GM04503 (cell line): ENCODE measurements at places on chromosomes 4 and X.

- no peak for DNase-seq
Observed at GRCh38 chr4:155005395-155006090, 202.9 kb upstream of the NPY2R start.

- DNase-seq, result no peak
Observed at GRCh38 chr4:185109736-185110135, 33.3 kb upstream of the SLC25A4 start.

GRCh38 chr4:112550728-112551127 is 34.7 kb upstream of the NEUROG2 start:
- no peak for DNase-seq

DNA sequence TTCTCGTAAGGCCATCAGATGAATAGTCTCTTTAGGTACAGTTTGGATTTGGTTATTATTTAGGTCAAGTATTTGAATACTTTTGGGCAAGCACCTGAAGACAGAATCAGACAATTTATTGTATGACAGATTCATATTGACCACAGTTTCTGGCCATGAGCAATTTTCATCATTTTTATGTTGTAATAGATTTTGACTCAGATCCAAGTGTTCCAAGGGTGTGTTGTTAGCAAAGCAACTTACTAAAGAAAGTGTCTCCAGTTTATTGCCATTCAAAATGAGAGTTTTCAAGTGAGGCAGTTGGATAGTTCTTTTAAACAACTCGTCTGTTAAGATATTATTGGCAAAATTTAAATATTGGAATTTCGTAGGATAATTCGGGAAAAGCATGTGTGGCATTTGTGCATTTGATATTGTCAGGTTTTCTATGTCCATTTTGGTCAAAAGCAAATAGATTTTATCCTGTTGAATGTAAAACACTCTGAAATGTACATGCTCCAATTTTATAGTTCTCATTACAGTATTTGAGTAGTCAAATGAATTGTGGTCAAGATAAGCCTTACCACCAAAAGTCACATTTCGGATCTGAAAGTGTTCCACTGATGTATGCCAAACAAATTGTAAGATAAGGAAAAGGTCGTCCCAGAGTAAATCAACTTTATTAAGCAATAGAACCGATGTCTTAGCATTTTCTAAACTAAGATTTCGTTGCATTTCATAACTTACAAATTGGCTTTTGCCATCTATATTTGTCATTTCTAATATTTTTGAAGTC is 8.4 kb downstream of the TLR10 start:
- DNase-seq, result no peak

DNA sequence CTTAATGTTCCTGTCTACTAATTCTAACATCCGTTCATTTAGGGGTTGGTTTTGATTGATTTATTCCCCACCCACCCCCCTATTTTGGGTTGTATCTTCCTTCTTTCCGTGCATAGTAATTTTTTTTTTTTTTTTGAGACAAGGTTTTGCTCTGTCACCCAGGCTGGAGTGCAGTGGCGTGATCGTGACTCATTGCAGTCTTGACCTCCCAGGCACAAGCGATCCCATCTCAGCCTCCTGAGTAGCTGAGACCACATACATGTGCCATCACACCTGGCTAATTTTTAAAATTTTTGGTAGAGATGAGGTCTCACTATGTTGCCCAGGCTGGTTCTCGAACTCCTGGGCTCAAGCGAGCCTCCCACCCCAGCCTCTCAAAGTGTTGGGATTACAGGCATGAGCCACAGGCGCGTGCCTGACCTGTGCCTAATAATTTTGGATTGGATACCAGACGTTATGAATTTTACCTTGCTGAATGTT is 79.9 kb downstream of the ZFX start:
- DNase-seq, result no peak

GRCh38 chr4:108119199-108119800 is 49.4 kb downstream of the LEF1 start:
- DNase-seq, result no peak

DNA sequence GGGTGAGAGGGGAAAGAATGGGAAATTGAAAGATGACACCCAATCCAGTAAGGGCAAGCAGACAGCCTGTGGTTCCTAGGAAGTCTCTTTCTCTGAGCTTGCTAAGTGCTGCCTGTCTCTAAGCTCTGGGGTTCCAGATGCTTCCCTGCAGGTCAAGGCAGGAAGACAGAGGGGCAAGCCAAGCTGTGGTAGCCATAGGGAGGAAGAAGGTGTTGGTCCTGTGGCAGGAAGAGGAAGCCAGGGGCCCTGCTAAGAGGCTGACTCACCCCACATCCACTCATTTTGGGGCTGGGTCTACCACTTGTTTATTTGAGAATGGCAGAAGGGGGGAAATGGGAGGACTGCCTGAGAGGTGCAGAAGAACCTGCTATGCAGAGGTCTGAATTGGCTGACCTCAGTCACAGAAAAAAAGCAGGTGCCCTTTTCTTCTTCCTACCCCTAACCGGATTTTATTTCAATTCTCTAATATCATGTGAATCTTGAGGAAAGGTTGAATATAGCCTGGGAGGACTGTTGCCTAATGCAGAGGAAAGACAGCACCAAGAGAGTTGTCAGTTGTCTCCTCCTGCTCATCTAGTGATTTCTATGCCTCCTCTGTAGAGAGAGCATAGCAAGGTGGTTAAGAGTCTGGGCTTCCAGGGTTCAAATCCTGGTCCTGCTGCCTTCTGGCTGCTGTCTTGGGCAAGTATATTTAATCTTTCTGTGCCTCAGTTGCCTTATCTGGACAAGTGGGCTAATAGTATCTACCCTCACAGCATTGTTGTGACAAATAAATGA is 27.4 kb downstream of the HOPX start:
- no peak for DNase-seq
